ENCODE measurements at places on chromosomes 12 and 14.
A peak's percentile ranks its signal among the peaks of the same experiment; 100 is the strongest.

DNA sequence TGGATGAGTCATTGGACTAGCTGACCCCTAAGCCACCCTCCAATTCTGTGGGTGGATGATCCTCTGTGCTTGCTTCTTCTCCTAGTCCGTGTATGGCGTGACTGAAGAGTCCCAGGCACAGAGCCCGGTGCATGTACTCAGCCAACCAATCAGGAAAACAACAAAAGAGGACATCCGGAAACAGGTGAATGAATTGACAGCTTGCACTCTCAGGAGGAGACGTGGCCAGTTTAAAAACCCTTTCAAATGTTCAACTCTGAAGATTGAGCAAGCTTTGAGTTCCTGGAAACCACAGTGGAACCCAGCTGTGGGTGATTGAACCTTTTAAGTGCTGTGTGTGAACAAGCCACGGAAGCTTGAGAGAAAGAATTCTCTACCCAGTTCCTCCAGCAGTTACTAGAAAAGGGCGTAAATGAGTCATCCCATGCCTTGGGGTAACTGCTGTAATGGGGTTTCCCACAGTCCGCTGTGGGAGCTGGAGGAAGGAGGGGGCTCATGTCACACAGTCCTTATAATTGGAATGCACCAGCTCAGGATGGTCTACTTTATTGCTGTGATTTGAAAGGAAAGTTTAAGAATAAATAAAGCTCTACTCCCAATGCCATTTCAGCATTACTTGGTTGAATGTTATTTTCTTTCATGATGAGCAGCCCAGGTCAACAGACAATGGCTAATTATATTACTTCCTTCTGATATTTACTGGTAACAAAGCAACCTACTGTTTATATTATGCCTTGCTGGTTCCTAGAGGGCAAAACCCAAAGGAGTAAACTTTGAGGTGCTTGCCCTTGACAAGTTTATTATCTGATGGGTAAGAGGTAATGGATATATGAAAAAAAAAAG, 417.0 kb downstream of the DPF3 start:
- DNase-seq: peak; percentile 87

GRCh38 chr12:113456761-113457160, 14.9 kb downstream of the LHX5 start:
- no peak for DNase-seq

DNA sequence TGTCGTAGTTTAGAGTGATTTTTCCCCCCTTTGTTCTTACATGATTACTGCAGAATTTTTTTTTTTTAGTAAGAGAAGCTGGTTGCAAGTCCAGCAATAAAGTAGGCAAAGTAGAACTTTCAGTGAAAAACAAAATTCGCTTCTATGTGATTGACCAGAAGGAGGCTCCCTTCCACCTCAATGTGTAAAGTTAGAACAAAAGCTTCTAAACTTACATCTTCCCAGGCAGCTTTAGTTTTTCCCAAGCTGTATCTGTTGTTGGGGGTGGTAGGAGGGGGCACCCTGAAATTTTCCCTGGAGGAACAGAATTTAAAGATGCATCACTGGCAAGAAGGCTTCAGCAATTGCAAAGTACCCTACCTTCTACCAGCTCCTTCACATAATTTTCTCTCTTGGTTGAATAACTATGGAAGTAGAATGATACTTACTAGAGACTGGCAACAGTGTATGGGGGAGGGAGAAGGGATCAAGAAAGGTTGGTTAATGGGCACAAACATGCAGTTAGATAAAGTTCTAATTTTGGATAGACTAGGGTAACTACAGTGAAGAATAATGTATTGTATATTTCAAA, 87.3 kb upstream of the E2F7 start:
- DNase-seq: no peak

GRCh38 chr12:12495536-12495935, 67.1 kb downstream of the DUSP16 start:
- DNase-seq: no peak

DNA sequence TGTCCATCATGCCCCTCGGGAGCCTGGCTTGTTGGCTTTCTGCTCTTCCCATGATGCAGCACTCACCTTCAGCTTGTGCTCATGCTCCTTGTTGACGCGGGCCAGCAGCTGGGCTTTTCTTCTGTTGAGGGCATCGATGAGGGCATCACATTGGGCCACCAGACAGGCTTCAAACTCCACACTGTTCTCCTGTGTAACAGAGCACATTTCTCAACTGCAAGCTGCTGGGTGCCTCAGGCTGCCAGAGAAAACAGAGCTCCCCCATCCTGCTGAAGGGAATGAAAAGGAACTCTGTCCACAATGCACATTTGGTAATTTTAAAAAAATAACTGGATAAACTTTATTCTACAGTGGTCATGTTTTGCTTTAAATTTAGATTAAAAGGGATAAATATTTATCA, 72.1 kb downstream of the TRIM9 start:
- DNase-seq: no peak

DNA sequence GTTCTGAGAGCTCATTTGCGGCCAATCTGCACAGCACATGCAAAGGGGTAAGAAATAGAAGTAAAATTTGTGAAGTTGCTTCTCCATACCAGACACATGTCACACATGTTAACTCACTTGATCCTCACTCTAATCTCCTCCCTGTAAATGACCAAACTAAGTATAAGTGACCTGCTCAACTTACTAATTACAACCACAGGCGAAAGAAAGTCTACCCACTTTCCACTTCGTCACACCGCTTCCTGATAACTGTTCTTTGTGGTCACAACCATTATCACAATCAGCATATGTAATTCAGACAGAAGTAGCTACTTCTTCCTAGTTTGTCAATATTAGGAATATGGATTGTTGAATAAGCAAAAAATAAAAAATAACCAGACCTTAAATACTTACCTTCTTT, 293.7 kb upstream of the CLEC14A start:
- DNase-seq: no peak

DNA sequence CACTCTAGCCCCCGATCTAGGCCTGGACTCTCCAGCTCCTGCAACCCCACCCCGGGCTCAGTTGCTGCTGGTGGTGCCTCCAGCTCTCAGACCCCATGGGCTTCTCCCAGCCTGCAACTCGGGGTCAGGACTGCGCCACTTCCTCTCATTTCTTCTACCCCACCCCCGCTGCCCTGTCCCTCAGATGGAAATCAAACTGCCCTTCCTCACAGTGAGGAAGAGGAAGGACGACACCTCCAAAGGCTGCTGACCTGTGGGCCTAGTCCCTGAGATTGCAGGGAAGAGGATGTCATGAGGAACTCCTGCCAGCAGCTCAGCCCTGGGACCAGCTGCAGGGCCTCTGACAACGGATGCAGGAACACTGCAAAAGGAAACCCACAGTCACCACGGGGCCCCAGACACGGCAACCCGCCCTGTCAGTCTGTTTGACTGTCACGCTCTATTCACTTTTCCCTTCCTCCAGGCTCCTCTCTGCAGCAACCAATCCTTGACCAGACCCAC, 29.3 kb upstream of the PNMA1 start:
- no peak for DNase-seq

GRCh38 chr12:113221997-113222729, 899 bp downstream of the TPCN1 start:
- DNase-seq: no peak

DNA sequence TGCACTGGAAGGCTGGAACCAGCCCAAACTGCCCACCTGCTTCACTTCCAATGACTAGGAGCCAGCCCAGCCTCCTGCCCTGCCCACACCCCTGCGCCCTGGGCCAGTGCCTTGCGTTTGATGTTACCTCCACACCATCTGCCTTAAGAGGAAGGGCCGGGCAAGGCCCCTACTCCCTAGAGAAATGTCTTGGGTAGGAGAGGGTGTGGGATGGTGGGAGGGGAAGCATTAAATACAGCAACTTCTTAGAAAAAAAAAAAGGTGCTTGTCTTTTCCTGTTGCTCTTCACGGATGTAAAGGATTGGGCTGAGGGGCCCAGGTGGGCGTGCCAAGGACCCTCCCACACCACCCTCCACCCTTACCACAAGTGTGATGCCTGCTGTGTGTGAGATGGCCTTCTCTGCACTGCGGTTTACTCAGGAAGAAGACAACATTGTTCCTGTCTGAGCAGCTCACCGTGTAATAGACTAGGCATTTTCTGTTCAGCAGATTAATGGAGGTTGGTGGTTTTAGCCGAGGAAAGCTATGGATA, 99.9 kb downstream of the NINJ2 start:
- no peak for DNase-seq

- DNase-seq: no peak
Observed at GRCh38 chr14:94867946-94868771, 98.2 kb upstream of the GSC start.

Measured in AG09309 (cell line).